Brain microvascular endothelial cell (primary cell): ENCODE measurements at places on chromosomes 2 and 18.

DNA sequence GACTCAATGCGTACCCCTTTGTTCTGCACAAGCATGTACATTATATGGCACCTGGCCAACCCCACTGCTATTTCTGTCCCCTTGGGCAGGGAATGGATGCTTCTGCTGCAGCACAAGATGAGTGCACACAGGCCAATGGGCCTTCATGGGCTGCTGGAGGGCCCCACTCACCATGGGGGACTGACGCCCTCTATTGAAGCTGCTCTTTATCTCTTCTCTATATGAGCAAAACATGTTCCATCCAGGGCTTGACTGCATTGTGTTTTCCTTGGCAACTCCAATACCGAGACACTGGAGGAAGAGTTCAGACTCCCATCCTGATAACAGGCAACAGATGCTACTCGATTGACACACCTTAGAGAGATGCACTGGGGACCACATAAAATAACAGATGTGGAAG lies 251.6 kb upstream of the NCKAP5 start:
- peak; percentile 44 for DNase-seq

DNA sequence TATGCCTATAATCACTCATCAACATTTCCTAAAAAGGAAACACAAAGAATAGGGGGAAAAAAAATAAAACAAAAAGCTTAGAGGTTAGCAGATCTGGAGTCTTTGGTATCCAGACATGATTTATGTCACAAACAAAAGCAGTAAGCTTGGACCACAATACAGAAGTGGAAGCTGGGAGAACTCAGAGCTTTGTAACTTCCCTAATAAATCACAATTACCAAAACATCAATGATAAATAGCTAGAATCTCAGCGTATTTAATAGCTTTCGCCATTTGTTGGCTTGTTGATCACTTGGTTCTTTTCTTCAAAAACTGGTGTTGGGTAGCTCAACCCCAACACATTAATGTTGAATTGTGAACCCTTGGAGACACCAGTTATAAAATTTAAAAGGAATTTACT lies 392.5 kb downstream of the IRS1 start:
- no peak for DNase-seq

GRCh38 chr2:221975151-221975550 lies 323.6 kb downstream of the PAX3 start:
- DNase-seq: no peak

DNA sequence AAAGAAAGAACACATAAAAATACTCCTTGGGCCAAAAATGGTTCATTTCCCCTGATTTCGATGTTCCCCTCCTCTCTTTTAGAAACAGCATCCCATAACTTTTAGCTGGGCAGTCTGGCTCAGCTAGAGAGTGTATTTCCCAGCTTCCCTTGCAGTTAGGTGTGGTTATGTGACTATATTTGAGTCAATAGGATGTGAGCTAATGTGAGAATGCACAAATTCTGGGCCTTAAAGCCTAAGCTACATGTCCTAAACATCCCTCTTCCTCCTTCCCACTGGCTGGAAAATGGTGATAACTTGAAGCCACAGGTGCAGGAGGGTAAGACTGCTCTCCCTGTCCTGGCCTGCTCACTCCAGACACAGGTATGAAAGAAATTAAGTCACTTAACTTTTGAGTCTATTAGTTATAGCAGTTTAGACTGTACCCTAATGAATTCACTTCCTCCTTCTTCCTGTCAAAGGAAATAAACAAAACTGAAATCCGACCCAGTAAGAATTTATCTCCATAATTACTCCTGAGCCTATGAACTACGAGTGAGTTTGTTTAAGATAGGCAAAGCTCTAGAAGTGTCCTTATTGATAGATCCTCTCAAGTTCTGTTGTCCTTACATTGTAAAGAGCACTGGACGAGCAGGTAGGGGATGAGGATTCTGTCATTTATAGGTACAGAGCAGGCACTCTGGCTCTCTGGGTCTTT lies 177.6 kb downstream of the MTX2 start:
- DNase-seq: no peak

DNA sequence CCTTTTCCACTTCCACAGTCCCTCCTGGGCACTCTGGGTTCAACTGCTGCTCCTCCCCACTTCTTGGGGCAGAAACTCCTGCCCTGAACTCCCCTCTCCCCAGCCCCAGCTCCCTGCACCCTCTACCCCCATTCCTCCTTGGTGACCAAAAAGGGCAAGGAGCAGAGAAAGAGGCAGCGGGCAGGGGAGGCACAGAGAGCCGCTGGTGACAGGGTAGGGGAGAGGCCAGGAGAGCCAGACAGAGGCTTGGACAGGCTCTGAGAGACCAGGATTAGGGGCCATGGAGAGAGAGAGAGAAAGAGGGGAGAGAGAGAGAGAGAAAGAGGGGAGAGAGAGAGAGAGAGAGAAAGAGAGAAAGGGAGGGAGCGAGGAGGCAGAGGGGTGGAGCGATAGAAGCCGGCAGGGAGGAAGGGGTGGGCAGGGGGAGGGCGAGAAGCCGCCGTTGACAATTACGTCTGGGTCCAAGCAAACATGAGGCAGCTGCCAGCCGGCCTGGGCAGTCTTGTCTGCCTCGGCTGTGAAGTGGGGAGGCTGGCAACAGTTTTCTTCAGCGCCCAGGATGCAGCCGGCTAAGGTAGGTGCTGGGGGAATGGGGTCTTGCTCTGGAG lies at the start of gene KCNIP3:
KCNIP3 (plus strand) TSS at position 468 of the 608 bp plus-strand sequence; CDS start at position 560, 92 bp downstream.
- DNase-seq: no peak

DNA sequence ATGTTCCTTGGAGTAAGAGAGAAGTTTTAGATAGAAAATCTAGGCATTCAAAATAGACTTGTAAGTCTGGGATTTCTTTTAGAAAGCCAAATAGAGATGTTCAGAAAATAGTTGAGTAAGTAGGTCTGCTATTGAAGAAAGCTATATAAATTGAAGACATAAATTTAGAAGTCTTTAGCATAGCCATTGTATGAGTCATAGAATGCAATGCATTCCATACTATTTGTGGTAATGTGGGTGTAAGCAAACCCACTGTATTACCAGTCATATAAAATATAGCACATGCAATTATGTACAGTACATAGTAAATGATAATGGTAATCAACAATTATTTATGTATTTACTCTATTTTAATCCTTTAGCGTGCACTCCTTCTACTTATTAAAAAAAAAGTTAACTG lies 14.1 kb downstream of the MC4R start:
- peak; percentile 2 for DNase-seq

DNA sequence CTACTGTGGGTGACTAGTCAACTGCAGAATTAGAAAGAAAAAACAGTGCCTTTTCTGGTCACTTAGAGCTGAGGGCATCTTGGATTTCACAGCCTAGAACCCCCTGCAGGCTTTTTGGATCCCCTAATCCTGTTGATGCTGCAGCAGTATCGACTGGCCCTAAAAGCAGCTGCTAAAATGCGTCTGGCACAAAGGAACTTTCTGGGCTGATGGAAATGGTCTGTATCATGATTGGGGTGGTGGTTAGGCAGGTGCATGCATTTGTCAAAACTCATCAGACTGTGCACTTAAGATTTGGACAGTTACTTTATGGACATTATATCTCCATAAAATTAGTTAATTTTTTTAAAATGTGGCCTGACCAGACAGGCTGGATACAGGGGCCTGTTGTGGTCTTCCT lies 149.8 kb downstream of the KLHL29 start:
- DNase-seq: no peak

- no peak for DNase-seq
Measured at GRCh38 chr2:145777914-145778313, 1258.0 kb upstream of the ZEB2 start.

GRCh38 chr2:242060212-242060835 lies 190.8 kb downstream of the RTP5 start:
- DNase-seq: peak; percentile 68

GRCh38 chr18:36547544-36547943 lies 250.0 kb downstream of the FHOD3 start:
- no peak for DNase-seq

- no peak for DNase-seq
Measured at GRCh38 chr2:127066942-127067341, 40.0 kb downstream of the BIN1 start.

GRCh38 chr2:46852124-46852523 lies 63.5 kb downstream of the MCFD2 start:
- no peak for DNase-seq

DNA sequence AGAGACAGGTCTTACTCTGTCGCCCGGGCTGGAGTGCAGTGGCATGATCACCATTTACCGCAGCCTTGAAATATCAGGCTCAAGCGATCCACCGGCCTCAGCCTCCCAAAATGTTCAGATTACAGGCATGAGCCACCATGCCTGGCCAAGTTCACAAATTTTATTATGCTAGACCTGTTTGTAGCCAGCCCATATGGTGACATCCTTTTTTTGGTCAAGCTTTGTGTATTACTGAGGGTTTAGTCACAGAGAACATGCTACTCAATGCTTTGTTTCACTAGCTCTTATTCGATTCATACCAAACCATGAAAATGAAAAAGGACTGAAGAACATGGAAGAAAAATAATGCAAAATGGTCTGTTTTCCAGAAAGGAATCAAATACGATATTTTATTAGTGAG lies 41.4 kb downstream of the DGKD start:
- no peak for DNase-seq

- no peak for DNase-seq
Measured at GRCh38 chr2:143611336-143611735, 482.1 kb downstream of the ARHGAP15 start.

- DNase-seq: no peak
Measured at GRCh38 chr2:227671170-227671905, 4.7 kb downstream of the SCYGR5 start.

DNA sequence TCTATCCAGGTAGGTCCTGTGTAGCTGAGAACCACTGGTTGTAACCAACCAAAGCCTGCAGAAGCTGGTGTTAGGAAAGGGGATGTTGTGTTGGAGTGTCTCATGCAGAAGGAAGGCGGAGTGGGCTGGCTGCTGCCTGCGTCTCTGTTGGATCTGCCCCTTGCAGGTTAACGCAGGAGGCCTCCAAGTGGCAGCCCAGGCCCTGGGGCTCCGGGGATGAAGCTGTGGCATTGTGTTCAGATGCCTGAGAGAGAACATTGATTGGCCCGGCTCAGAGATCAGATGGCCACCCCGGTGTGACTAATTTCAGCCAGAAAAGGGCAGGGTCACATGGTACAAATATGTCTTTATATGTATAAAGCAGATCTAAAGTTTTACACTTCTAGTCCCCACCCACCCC lies 216.0 kb downstream of the GLI2 start:
- no peak for DNase-seq

- no peak for DNase-seq
Measured at GRCh38 chr2:140491876-140492275, 1638.9 kb downstream of the LRP1B start.

- no peak for DNase-seq
Measured at GRCh38 chr2:10132043-10132575, 9.6 kb downstream of the RRM2 start.

- peak; percentile 93 for DNase-seq
Measured at GRCh38 chr2:216583147-216583546, 50.1 kb upstream of the IGFBP2 start.

DNA sequence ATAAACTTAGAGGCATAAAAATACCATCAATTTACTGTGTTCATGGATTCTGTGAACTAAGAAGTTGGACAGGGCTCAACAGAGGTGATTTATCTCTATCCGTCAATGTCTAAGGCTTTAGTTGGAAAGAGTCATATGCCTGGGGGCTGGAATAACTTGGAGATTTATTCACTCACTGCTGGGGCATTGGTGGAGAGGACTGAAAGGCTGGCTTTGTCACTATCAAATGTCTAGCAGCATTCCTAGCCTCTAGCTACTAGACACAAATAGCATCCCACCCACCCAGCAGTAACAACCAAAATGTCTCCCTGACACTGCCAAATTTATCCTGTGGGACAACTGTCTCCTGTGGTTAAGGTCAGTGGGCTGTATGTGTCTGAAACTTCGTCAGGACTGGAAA lies 71.0 kb downstream of the EVA1A start:
- DNase-seq: no peak

DNA sequence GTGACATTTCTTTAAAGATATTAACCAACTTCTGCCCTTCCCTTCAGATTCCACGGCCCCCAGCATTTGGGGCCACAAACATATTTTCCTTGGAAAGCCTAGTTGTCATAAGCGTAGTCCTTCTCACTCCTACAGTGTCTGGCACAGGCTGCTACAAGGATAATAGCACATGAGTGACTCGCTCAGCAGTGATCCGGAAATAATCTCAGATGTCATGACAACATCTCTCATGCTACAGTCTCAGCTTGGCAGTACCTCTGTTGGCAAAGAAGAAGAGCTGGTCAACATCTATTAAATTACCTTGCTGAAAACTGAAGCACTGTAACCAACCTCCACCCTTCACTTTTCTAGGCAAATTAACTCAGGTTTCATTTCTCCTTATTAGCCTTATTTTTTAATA lies 351.7 kb downstream of the RAD51AP2 start:
- peak; percentile 72 for DNase-seq

- DNase-seq: no peak
Measured at GRCh38 chr2:28902584-28902983, 8.1 kb downstream of the WDR43 start.

GRCh38 chr18:65725251-65726050 lies 25.4 kb upstream of the CDH7 start:
- DNase-seq: no peak

DNA sequence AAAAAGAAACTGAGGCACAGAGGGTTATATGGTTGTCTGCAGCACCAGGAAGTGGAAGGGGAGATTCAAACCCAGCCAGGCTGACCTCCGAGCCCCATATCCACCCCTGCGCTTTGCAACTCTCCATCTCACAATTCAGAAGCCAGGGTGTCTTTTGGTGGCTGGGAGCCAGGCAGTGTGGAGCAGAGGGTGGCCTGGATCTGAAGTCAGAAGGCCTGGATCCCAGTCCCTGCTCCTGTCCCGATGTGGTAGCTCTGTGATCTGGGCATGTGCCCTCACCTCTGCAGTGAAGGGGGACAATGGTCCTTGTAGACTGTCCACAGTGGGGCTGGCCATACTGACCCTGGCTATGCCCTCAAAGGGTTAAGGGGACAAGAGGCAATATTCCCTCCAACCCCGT lies 57.0 kb downstream of the CIB4 start:
- DNase-seq: no peak

GRCh38 chr2:112483042-112483473 lies 1.1 kb downstream of the TTL start:
- DNase-seq: peak; percentile 58

- DNase-seq: no peak
Measured at GRCh38 chr2:24915175-24915574, 4.9 kb downstream of the ADCY3 start.

GRCh38 chr18:46418663-46419260 lies 238.3 kb downstream of the LOXHD1 start:
- DNase-seq: no peak

GRCh38 chr2:102792568-102793208 lies 30.9 kb downstream of the TMEM182 start:
- DNase-seq: no peak
